ENCODE measurements at places on chromosomes 1 and 21.

- DNase-seq = peak; percentile 77
These were observed 1995.8 kb downstream of the NCAM2 start for GRCh38 chr21:22993822-22994574.

GRCh38 chr1:2200308-2200943 lies 5.9 kb upstream of the FAAP20 start:
- no peak for DNase-seq

DNA sequence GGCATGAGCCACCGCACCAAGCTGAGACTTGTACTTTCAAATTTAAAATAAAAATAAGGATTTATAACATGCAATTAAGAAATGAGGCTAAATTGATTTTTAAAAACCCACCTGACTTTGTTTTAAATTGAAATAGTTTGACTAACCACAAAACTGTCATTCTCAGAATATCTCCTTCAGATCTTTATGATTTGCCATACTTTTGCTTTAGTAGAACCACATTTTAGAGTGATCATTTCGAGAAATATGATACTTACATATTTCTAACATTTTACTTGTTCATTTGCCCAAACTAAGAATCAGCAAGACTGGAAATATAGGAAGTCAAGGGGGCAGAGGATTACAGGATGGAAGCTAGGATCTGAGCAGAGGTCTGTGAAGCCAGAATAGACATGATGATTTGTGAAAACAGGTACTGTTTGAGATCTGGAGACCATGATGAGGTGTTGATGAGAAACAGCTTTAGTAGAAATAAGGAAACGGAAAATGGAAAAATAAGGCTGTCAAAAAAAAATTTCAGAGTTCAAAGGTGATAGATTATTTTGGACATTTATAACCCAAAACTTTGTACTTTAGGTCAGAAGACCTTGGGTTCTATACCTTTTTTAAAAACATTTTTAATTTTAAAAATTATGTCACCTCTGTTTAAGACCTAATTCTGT lies 44.8 kb downstream of the GIPC2 start:
- no peak for DNase-seq

GRCh38 chr1:179384027-179384426 lies 18.3 kb downstream of the AXDND1 start:
- no peak for DNase-seq

DNA sequence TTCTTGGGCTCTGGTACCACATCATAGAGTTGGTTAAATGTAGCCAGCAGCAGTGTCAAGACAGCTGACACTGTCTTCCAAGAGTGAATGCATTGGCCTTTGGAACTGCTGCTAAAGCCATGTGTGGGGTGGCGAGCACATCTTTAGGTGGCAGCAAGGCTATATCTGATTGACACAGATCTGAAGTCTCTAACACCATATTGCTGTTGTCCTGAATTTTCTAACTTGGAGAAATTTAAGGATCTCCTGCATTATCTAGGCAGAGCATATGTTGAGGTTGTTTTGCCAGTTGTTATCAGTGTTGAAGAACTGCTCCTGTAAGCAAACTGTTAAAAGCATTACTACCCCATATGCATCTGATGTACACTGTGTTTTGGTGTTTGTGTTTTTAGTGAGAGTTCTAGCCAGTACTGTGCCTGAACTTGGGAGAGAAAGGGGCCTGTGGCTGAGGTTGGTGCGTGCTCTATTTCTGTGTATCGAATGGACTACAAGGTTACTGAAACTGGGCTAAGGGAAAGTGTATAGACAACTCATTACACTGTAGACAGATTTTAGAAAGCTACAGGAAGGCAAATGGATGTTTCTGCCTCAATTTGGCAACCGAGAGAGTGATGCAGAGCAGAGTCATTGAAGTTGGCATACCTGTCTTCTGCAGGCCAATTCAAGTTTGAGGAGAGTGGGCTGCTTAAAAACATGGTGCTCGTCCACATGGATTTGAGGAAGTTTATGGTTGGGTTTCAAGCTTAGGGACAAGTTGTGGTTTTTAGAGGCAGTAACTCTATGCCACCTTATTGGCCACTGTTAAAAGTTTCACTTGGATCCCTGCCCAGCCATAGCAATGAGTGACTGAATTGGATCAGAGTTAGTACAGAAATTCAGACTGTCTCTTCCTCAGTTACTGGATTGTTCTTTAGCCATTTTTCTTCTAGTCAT lies 16.9 kb downstream of the DYRK3 start:
- DNase-seq = no peak

- no peak for DNase-seq
These were observed 4.8 kb upstream of the PCNX2 start for GRCh38 chr1:233300326-233300725.

GRCh38 chr1:166843769-166844596 lies 4.7 kb downstream of the POGK start:
- no peak for DNase-seq

DNA sequence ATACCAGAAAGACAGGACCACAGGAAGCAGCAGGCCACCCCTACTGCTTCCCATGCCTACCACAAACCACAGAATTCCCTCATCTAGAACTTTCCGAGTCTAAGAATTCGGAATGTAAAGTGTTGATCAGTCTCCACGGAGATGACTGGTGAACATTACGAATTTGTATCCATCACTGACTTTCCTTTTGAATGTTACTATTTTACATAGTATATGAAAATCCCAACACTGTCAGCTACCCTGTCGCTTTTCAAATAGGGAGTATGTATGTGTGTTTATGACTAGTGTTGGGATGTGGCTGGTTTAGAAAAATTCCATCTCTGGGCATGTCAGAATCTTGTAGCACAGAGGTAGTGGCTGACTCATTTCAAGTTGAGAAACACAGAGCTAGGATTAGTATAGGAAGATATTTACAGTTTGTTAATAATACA lies 118.2 kb downstream of the COQ8A start:
- no peak for DNase-seq

DNA sequence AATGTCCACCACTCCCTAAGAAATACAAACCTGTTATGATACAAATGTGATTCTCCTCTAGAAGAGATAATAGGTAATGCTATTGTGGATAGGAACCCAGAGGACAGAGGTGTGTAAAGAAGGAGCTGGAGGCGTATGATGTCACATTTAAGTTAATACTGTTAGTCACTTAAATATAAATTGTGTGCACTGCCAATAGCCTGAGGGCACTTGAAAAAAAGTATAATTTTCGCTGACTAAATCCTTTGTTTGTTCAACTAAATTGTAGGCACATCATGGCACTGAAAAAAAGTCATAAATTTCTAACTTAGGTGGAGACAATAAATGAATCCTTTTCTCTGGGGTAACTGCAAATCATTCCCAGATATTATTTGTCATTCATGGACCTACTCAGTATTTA lies 4.4 kb downstream of the RCSD1 start:
- no peak for DNase-seq

DNA sequence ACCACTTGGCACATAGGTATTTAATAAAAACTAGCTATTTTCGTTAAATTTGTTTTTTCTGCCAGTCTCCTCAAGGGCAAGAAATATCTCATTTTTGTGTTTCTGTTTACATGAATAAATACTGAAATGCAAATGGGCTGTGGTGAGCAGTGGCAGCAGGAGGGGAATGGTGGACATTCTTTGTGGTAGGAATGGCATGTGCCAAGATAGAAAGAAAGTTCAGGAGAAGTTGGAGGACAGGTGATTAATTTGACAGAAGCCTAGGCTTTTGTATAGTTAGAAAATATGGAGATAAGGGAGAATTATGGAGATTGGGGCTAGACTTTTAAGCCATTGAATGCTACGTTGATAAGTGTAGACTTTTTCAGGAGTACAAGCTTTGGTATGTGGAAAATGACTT lies 8.6 kb downstream of the RAP1A start:
- no peak for DNase-seq

- no peak for DNase-seq
These were observed 4.8 kb upstream of the SPRR5 start for GRCh38 chr1:152942161-152942560.

DNA sequence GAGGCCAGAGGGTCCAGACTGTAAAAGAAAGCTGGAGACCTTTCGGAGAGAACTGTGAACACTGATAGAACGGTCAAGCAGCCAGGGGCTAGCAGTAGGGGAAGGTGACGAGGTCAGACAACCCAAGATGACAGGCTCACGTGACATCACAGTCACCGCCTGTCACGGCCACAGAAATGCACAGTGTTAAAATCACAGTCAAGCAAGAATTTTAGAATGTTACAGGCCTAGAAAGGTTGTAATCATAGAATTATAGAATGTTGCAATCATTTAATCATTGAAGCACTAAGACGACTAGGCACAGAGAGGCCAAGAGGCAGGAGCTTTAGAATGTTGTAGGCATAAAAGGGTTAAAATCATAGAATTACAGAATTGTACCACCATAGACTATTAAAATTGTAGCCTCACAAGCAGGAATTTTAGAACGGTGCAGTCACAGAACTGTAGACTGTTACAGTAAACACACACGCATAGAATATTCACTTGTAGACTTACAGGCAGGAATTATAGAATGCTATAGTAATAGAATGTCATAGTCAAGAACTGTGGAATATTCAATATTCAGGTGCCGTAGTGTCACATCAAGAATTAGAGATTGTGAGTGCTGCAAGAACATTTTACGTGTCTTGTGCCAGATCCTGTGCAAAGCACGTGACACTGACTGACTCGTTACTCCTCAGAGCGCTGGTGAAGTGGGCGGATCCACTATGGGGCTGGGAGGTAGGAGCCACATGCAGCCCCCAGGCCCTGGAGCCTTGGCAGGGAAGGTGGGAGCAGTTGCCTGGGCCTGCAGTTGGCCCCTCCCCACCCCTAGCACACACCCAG lies 118.1 kb downstream of the EPHB2 start:
- no peak for DNase-seq

- DNase-seq = no peak
These were observed 21.2 kb downstream of the ZNF697 start for GRCh38 chr1:119626841-119627240.

GRCh38 chr1:202835548-202836072 lies 24.9 kb downstream of the PCAT6 start:
- DNase-seq = no peak

DNA sequence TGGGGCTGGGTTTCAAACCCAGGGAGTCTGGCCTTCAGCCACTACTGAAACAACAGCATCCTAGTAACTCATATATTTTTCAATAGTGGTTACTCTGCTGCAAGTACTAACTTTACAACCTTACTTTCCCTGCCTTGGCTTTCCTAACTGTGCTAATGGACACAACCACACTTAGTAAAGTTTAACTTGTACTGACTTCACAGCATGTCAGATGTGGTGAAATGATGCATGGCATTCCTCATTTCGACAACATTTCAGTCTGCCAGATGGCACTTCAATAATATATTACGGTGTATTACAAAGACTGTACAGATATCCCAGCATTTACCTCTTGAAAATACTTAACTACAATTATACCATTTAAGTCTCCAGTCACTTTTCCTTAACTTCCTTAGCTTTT lies 27.8 kb downstream of the LRRC7 start:
- DNase-seq = no peak

Measured in NCI-H2029 (cell line).